ENCODE measurements at places on chromosomes 11 and 22.

GRCh38 chr11:99279266-99279665 is 258.5 kb downstream of the CNTN5 start:
- DNase-seq, result no peak

DNA sequence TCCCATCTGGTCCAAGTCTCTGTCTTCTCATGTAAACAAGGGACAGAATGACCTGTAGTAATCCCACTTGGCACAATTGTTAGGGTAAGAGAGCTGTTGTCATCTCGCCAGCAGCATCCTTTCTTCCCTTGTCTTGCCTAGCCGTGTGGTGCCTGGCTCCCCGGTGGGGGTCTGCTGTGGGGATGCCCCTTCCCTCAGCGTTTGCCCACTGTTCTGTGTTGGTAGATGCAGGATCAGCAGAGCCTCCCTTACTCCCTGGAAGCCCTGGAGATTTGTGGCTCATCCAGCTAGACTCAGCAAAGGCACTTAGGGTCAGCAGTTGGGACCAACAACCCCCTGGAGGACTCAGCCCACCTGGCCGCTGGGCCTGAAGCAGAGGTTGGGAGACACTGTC is 13.0 kb downstream of the ACO2 start:
- no peak for DNase-seq

DNA sequence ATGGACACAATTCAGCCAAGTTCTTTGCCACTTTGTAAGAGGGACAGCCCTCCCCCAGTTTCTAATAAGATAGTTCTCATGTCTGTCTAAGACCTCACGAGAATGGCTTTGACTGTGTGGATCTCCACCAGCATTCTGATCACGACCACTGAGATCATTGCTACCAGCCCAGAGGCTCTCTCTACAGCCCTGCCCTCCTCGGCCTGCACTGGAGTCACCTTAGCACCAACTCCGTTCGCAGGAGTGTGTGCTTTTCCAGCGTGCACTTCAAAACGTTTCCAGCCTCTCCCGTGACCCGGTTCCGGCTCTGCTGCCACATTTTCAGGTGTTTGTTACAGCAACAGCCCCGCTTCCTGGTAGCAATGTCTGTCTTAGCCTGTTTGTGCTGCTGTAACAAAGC is 26.2 kb downstream of the TSPAN32 start:
- DNase-seq, result no peak

DNA sequence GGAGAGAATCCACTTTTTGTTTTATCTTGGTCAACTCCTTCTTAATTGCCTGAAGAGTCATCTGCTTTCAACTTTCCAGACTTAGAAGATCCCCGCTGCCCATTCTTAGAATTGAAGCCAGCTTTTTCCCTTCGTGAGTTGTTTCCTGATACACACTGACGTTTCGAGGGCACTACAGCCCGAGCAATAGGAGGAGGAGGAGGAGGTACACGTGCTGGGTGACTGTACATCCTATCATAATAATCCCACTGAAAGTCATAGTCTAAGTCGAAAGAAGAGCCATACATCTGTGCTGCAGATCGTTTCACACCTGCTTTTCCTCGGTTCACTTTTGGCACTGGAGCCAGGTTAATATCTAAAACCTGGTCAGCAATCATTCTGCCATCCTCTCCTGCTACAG is 606.1 kb downstream of the DLG2 start:
- DNase-seq, result no peak

DNA sequence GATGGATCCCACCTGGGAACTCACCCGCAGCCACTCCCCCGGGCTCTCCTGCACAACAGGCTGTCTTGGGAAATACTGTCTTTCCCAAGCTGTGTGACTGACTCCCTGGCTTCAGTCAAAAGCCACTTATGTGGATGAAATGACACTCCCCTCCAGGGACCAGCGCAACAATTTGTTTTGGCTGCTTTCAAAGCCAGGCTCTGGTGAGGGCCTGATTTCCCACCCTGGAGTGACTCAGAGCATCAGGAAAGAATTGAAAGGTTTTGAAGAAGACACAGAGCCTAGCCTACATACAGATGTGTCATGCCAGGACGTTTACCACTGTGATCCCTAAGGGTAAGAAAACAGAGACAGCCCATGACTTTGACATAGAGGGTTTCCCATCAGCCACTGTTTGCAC is 550.5 kb downstream of the MIAT start:
- DNase-seq, result no peak

DNA sequence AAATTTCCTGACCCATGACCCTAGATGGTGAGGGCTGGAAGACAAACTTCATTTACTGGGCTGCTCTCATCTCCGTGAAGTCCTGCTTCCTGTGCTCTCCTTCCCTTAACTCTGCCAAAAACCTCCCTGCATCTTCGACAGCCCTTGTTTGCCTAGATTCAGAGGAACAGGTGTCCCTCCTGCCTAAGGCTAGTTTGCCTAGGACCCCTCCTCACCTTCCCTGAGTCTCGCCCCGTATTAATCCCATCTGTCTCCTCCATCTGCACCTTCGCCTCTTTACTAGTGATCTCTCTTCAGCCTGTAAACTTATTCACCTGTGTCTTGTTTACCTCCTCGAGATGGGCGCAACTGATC is 33.1 kb downstream of the EIF3F start:
- no peak for DNase-seq

DNA sequence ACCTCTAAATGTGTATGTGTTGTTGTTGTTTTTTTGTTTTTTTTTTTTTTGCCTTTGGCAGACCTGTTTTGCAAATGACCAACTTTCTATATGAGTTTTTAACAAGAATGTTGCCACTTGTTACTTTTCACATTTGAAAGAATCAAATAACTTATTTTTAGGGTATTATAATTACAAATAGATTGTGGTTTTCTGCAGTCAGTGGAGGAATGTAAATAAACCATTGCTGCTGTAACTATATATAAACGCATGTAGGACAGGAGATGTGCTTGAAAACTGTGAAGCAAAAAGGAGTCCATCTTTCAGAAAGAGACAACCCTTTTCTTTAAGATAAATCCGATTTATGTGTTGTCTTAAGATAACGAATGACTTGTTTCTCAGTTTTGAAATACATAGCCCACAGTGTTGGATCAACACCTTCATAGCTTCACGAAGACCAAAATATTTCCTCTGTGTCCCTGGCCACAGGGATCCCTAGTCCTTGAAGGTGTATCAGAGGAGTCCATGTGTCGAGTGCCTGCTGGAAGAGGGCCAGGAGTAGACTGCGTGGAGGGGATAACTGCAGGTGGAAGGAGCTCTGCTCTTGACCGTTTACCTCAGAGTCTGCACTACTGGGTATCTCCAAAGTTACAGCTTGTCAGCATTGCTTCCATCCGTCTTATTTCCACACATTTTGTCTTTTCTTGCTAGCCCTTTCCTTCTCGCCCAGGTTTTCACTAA is 24.7 kb downstream of the TNRC6B start:
- no peak for DNase-seq

- DNase-seq, result no peak
Observed at GRCh38 chr11:108223348-108224149, 682 bp downstream of the ATM start.

DNA sequence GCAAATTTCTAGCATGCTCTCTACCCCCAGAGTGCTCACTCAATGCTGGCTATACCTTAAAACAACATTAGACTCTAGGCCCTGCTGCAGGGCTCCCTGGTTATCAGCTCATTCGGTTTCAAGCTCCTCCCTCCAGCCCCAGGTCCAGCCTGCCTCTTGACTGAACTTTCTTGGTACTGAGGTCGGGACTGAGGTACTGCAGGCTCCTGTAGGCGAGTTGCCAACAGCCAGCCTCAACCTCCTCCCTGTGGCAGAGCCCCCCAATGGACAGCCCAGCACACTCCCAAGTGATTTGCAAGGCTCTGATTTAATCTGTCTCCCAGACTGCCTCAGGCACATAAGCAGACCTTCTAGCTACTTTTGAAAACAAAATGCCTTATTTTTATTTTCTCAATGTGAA is 73.6 kb upstream of the EIF3M start:
- no peak for DNase-seq

DNA sequence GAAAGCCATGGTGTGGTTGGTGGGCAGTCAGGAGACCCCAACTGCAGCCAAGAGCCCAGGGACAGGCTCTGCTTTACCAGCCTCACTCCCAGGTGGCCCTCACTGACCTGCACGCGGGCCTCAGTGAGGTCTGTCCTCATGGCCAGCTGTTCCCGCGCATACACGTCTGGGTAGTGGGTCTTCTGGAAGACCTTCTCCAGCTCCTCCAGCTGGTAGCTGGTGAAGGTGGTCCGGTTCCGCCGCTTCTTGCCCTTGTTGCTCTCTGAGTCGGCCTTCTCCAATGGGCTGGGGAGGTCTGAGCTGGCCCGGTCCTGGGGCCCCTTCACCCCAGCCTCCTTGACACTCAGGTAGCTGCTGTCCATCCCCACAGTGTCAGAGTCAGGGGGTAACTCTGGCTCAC is 34.7 kb downstream of the ALX4 start:
- DNase-seq, result no peak

- no peak for DNase-seq
Observed at GRCh38 chr22:48692734-48693376, 1134.8 kb downstream of the BRD1 start.

GRCh38 chr11:115389790-115390189 is 114.4 kb downstream of the CADM1 start:
- DNase-seq, result no peak

GRCh38 chr11:62004473-62004872 is 37.0 kb upstream of the FTH1 start:
- DNase-seq, result peak; percentile 28

DNA sequence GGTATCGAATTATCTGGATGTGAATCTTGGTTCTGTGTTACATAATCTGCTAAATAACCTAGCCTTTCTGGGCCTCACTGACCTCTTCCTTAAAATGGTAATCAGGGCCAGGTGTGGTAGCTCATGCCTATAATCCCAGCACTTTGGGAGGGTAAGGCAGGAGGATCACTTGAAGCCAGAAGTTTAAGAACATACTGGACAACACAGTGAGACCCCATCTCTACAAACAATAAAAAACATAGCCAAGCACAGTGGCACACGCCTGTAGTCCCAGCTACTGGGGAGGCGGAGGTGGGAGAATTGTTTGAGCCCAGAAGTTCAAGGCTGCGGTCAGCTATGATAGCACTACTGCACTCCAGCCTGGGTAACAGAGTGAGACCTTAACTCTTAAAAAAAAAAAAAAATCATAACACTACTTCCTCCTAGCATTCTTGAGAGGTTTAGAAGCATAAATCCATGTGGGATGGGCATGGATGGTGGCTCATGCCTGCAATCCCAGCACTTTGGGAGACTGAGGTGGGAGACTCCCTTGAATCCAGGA is 72.5 kb downstream of the C11orf65 start:
- DNase-seq, result no peak

DNA sequence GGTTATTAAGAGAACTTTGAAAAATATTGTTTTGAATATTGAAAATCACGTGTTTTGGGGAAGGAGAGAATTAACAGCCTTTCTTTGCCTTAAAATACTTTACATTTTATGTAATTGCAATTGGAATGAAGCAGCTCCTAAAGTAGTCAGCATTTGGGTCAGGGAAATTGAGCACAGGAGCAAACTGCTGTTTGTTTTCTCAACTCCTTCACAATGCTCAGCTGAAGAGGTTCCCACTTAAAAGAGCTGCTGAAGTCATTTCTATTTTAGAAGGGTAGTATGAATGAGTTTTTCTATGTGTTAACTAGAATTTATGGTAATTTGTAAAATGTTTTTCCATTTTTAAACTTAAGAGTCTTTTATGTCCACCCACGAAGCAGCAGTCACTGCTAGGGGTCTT is 8.1 kb upstream of the UCP2 start:
- DNase-seq, result no peak

- DNase-seq, result no peak
Observed at GRCh38 chr22:31160328-31160978, 471 bp downstream of the RNF185 start.

GRCh38 chr22:17639247-17639741 is 737 bp downstream of the BCL2L13 start:
- DNase-seq, result no peak

GRCh38 chr11:33040033-33040861 is 875 bp downstream of the TCP11L1 start:
- DNase-seq, result no peak

- no peak for DNase-seq
Observed at GRCh38 chr11:729492-730074, 17.7 kb upstream of the TALDO1 start.

- no peak for DNase-seq
Observed at GRCh38 chr11:77819921-77820564, 479 bp downstream of the RSF1 start.

GRCh38 chr22:50586416-50586815 is 3.8 kb upstream of the CHKB start:
- no peak for DNase-seq

GRCh38 chr11:76814414-76814813 is 31.3 kb downstream of the TSKU start:
- DNase-seq, result no peak

DNA sequence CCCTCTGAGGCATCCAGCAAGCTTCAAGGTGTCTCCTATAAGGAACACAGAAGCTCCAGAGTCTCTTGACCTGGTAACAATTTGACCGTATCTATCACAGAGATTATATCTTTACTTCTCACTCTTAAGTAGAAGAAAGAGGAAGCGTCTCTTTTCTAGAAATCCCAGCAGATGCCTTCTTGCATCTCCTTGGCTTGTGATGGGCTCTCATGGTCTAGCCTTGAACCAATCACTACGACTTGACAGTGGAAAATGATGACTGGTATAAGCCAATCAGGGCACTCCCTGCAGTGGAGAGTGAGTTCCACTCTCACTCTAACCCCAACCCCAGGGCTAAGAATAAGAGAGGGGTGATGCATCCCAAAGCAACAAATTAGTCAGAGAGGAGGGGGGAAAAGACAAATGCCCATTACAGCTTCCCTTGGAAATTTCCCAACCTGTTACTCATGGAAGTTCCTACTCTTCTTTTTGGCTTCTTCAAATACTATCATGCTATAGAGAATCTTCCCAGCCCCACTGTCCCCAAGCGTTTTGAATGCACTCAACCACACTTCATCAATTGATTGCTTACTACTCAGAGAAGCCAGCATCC is 293.5 kb downstream of the MN1 start:
- no peak for DNase-seq

GRCh38 chr22:45212306-45212709 is 28.4 kb downstream of the KIAA0930 start:
- DNase-seq, result no peak

DNA sequence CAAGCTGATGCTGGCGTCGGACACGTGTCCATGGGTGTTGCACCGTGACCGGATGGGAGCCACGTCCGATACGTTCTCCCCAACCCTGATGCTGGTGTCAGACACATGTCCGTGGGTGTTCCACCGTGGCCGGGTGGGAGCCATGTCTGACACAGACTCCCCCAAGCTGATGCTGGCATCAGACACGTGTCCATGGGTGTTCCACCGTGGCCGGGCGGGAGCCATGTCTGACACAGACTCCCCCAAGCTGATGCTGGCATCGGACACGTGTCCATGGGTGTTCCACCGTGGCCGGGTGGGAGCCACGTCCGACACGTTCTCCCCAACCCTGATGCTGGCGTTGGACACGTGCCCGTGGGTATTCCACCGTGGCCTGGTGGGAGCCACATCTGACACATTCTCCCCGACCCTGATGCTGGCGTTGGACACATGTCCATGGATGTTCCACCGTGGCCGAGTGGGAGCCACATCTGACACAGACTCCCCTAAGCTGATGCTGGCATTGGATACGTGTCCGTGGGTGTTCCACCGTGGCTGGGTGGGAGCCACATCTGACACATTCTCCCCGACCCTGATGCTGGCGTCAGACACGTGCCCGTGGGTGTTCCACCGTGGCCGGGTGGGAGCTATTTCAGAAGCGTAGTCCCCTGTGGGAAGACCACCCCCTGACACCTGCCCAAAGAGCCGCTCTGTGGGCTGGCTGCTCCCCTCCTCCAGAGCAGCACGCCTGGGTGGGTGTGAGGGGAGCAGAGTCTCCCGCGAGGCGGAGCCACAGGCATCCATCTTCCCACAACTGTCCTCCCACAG is 20.0 kb downstream of the SELENOO start:
- no peak for DNase-seq

- no peak for DNase-seq
Observed at GRCh38 chr11:33942954-33943353, 51.1 kb upstream of the LMO2 start.
